ENCODE measurements at places on chromosomes 12 and 14.

GRCh38 chr14:48703728-48704467 lies 882.3 kb downstream of the RPS29 start:
- no peak for DNase-seq

GRCh38 chr12:110983811-110984210 lies 63.4 kb upstream of the MYL2 start:
- no peak for DNase-seq

GRCh38 chr12:130530429-130530828 lies 185.7 kb downstream of the RIMBP2 start:
- no peak for DNase-seq

GRCh38 chr12:49979791-49980190 lies 7.0 kb downstream of the AQP6 start:
- DNase-seq: no peak

DNA sequence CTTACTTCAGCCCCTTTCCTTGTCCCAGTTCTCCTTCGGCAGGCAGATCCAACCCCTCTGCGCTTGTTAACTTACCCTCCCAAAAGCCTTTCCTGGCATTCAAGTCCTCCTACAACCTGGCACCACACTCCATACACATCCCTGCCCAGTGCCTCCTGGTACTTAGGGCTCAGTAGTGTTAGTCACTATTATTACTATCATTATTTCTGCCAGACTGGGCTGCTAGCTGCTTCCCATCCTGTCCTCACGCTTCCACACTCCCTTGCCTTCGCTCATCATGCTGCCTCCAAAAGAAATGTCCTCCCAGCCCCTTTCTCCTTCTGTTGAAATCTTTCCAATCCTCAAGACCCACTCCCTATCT lies 1.6 kb upstream of the HDAC7 start:
- no peak for DNase-seq

GRCh38 chr14:77498984-77499527 lies 440 bp upstream of the ISM2 start:
- DNase-seq: no peak

DNA sequence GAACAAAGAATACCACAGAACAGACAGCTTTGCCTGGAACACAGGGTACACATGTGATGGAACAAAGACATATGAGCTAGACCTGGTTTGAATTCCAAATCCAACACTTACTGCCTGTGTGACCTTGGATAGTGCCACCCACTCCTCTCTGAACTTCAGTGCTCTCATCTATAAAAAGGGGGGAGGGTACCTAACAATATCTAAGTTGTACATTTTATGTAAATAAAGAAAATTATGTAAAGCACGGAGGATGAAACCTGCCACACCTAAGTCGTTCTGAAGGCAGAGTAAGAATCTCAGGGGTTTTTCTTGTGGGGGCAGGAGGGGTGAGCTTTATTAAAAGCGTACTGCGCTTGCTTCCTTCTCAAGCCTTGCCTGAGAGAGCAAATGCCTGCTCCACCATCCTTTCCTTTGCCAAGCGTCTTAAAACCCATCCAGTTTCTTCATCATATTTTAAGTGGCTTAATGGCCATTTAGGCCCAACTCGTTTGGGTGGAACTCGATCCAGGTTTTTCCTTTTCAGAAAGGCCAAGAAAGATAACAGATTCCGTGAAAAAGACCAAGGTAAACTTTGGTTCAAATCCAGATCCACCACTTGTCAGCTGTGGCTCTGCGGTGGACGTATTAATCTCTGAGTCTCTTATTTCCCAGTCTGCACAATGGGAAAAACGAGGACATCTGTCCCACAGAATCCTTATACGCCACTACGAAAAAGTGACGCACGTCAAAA lies 946 bp downstream of the DDX24 start:
- DNase-seq: no peak

GRCh38 chr14:92421751-92422150 lies 91.8 kb upstream of the RIN3 start:
- no peak for DNase-seq

GRCh38 chr12:12976366-12976765 lies 23.7 kb downstream of the HEBP1 start:
- no peak for DNase-seq

DNA sequence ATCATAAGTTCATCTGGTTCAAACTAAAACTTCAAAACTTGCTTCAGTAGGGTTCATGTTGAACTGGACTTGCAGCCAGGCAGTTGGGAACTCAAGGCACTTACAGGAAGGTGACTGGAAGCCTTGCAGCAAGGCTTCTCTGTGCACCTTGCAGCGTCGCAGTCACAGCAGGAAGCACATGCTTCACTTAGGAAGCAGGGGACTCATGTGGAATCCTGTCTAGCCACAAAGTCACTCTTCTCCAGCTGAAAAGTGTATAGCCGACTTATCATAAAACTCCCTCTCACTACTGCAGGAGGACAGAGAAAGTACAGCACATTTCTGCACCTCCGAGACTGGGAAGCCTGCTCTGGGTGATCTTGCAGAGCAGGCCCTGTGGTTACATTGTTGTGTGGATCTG lies 114.0 kb upstream of the PRB2 start:
- DNase-seq: no peak

DNA sequence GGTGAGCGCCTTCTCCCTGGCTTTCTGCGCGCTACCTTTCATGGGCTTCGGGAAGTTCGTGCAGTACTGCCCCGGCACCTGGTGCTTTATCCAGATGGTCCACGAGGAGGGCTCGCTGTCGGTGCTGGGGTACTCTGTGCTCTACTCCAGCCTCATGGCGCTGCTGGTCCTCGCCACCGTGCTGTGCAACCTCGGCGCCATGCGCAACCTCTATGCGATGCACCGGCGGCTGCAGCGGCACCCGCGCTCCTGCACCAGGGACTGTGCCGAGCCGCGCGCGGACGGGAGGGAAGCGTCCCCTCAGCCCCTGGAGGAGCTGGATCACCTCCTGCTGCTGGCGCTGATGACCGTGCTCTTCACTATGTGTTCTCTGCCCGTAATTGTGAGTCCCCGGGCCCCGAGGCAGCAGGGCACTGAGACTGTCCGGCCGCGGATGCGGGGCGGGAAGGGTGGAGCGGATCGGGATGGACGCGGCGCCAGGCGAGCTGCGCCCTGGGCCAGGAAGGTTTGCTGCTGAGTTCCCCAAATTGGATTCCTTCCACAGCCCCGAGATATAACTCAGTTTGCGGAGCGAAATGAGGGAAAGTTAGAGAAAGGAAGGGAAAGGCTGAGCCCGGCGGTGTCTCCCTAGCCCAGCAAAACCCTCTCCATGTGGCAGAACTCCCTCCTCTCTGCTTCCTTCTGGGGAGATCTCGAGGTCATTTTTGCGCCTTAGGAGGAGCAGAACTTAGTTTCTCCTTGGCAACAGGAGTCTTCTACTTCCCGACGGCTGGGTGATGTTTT lies 972 bp downstream of the PTGDR start:
- DNase-seq: no peak

GRCh38 chr14:103377522-103378037 lies 7.6 kb upstream of the MARK3 start:
- DNase-seq: no peak

- no peak for DNase-seq
These were observed 108.6 kb upstream of the VRK1 start for GRCh38 chr14:96688629-96689028.

- DNase-seq: no peak
These were observed at the start of gene SSPN for GRCh38 chr12:26195250-26195640. SSPN (plus strand) TSS chr12:26195573; CDS start chr12:26195673, 100 bp downstream.

GRCh38 chr12:123151457-123152454 lies 866 bp upstream of the PITPNM2 start:
- no peak for DNase-seq

DNA sequence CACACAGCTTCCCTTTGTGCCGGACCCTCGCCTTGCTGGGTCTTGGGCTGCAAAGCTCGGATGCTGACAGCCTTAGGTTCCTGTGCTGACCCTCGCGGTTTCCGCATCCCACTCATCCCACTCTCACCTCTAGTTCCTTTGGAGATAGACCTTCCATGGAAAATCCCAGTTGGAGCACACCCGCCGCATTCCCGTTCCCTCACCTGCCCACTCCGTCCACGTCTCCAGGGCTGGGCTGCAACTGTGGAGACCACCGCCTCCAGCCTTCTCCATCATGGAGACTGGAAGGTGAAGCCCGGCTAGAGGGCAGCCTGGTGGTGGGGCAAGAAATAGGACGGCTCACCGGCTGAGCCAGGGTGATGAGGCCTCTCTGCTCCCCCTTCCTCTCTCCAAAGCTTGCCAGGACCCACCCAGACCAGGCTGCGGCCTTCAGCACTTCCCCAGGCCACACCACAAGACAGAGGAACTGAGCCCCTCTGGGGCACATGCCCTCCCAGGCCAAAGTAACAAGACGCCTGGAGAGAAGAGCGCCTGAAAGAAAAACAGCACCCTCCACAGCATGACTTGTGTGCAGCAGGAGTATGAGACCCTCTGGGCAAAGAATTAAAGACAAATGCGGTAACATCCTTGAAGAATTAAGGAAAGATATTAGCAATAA lies 15.0 kb downstream of the TMEM121 start:
- no peak for DNase-seq

DNA sequence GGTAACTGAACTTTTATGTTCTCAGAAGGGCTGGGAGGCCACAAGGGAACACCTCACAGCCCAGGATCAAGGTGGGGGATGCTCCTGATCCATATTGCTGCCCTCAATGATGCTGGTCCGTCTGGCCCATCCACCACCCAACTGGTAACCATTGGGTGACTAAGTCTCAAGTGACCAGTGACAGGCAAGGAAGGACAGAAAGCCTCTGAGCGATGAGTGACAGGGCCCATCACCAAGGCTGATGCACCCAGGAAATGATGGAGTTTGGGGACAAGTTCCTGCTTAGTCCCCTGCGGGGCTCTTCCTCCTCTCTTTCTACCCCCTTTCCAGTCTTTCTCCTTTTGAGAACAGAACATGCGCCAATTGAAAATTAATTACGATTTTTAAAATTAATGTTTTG lies 2.6 kb upstream of the MMP19 start:
- DNase-seq: no peak

GRCh38 chr12:66206141-66206540 lies 17.1 kb downstream of the IRAK3 start:
- no peak for DNase-seq

DNA sequence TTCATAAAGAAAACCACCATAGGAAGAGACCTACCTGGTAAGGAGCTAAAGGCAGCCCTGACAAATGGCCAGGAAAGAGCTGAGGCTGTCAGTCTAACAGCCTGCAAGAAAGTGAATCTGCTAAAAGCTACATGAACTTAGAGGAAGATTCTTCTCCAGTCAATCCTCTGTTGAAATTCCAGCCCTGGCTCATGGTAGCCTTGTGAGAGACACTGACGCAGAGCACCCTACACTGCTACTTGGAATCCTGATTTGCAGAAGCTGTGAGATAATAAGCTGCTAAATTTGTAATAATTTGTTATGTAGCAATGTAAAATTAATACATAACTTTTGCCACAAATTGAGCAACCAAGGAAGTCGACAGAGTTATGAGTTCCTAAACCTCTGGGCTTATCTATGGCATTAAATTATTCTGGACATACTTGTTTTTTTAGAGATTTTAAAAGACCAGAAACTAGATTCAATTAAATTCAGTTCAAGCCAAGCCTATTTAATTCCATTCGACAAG lies 257.0 kb downstream of the ETNK1 start:
- DNase-seq: no peak

GRCh38 chr14:99737451-99737951 lies 53.4 kb downstream of the CYP46A1 start:
- DNase-seq: no peak

DNA sequence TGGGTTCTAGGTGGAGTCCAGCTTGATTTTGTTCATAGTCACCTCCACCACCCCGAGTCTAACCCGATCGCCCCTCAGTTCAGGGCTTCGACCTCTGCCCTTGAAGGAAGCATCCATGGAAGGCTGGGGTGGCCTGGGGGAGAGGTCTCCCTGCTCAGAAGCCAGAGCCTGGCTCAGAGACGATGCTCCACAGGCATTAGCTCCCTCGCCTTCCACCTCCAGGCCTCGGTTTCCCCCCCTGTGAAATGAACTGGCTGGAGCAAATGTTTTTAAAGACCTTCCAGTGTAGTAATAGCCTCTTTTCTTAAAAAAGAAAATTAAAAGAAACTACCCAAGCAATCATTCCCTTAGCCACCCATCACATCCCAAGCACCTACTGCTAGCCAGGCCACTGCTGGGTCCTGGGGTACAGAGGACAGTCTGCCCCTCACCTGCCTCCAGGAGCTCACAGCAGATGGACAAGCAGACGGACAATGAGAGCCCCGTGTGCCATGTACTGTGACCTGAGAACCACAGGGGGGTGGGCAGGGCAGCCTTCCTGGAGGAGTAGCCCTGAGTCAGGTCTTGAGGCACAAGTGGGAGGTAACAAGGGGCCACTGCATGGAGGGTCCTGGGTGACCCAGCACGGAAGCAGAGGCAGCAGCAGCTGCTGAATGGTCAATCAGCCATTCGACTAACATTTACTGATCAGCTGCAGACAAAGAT lies 42.3 kb upstream of the EML1 start:
- no peak for DNase-seq

GRCh38 chr14:101758913-101759593 lies 2.5 kb upstream of the PPP2R5C start:
- DNase-seq: no peak

GRCh38 chr14:58138714-58139482 lies 13.1 kb downstream of the ARMH4 start:
- no peak for DNase-seq

Measured in cortex of kidney (tissue), 1 donor.